ENCODE measurements at places on chromosomes 1 and 21.
A peak's percentile ranks its signal among the peaks of the same experiment; 100 is the strongest.

- peak; percentile 60 for DNase-seq
Observed at GRCh38 chr1:206735553-206736031, 35.0 kb upstream of the IL19 start.

- DNase-seq, result no peak
Observed at GRCh38 chr1:117846674-117847425, 82.6 kb downstream of the GDAP2 start.

GRCh38 chr1:7010534-7011200 is 225.4 kb downstream of the CAMTA1 start:
- DNase-seq, result no peak

GRCh38 chr1:33462405-33463164 is 9.9 kb upstream of the ZSCAN20 start:
- DNase-seq, result no peak

DNA sequence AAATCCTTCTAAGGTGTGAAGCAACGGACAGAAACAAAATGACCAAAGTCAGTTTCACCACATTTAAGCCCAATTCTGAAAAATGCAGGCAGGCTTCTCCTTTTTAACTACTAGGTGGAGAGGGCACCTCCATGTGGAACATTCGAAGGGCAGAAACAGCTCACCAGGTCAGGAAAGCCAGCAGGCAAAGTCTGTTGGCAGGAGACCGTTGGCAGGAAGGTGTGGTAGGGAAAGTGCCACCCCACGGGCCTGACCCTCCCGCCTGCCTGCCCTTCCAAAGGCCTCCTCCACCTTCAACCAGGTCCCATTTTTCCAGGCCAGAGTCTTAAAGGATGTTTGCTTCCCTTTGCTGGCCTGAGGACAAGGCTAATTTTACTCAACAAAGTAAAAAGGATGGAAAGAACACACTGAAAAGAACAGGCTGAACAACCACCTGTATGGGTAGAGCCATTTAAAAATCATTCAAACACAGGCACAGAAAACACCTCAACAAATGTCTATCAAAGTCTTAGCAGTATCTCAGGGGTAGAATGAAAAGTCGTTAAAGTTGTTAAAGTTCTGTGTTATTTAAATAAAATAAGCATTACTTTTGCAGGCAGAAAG is 26.4 kb downstream of the CAPZB start:
- DNase-seq, result no peak

- no peak for DNase-seq
Observed at GRCh38 chr1:197692965-197693364, 82.3 kb downstream of the DENND1B start.
